GM12891 (cell line): ENCODE measurements at places on chromosomes 3 and 15.

- DNase-seq, result no peak
These were observed 22.6 kb downstream of the METTL6 start for GRCh38 chr3:15404767-15405166.

DNA sequence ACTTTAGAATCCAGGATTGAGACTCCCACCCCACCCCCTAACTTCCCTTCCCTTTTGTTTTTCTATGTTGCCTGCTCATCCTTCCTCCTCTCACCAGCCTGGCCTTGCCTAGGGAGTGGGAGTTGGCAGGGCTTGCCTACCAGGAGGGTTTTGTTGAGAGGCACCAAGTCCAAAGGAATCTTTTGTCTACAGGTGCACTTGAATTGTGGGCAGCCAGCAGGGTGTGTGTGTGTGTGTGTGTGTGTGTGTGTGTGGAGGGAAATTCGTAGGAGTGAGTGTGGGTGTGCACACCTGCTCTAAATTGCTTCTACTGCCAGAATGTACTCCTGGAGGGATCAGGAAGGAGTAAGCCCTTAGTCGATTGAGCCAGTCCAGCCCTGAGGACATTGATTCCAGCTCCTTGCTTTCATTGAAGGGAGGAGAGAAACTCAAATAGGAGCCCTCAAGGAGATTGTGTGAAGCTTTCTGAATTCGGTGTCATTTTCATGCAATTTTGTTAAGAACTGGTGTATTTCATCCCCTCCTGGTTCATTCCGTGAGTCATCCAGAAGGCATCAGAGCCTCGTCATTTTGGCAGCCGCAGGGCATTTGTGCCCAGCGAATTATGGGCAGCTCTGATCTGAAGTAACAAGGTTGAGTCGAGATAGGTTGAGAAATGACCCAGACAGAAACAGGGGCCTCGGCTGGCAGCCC is 112.1 kb downstream of the SLCO3A1 start:
- no peak for DNase-seq

DNA sequence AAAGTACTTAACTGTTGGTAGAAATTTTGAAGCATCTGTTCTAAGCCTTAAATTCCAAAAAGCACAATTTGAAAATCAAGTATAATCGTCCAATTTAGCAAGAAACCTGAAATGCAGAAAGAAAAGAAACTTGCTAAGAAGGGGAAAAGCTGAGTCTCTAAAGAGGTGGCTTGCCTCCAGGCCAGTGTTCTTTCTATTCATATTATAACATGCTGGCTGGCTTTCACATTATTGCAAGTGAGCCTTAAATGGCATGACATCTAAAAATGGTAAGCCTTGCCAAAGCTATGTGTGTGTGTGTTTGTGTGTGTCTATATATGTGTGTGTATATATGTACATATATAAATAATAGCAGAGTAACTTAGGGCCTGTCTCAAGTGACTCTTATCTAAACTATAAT is 89.5 kb downstream of the FGF12 start:
- no peak for DNase-seq

DNA sequence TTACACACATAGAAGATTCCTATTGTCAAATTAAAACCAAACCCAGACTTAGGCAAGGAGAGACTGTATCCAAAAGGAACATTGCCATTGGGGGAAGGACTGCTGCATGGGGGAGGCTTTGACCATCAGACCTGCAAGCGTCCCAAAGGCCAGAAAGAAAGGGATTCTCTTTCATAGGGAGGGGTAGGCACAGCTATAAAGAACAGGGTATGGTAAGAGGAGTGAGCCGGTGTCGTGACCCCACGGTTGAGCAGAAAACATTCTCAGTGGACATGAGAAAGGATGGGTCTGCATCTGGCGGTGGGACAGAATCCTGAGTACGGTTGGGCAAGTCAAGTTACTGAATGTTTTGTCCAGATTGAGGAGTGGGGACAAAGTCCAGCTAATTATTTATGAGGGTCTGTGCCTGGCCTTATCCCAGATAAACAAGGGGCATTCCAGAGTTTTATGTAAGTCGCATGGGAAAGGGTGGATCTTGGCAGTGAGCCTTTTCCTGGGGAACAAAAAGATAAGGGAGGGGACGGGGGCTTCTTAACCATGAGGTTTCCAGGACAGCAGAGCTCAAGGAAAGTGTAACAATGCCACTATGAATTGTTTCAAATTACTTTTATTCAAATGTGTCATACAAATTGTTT is 357.8 kb downstream of the OCA2 start:
- DNase-seq, result no peak

- DNase-seq, result no peak
These were observed 99.1 kb downstream of the LARS2 start for GRCh38 chr3:45487508-45487907.

GRCh38 chr3:168558728-168559411 is 463.1 kb upstream of the GOLIM4 start:
- DNase-seq, result no peak

DNA sequence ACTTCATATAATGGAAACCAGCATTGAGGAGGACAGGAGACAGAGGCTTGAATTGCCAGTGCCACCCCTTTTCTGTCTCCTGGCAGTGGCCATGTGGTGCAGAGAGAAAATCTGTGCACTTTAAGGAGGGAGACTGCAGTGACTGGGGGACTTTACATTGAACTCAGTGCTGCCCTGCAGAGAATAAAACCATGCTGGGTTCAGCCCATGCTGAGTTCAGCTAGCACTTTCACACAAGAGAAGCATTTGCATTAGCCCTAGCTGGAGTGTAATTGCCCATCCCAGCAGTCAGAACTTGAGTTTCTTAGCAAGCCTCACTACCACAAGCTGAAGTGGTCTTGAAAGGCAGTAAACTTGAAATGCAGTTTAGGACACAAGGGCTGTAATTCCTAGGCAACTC is 677.5 kb downstream of the ZPLD1 start:
- DNase-seq, result no peak

DNA sequence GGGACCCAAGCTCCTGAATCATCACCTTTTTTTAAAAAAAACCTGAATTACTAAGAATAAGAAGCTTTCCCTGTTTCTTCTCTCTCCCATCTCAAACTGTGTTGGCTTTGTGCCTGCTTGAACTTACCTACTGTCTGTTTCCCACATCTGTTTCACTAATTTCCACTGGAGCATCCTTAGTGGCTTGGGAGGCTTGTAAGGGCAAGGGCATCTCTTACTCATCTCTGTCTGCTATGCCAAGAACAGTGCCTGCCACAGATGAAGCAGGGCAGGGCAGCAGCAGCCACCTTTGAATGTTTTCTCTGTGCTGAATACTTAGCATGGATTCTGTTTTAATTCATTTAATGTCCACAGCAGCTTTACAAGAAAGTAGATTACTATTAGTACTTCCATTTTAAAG is 42.3 kb downstream of the SNRK start:
- DNase-seq, result no peak

DNA sequence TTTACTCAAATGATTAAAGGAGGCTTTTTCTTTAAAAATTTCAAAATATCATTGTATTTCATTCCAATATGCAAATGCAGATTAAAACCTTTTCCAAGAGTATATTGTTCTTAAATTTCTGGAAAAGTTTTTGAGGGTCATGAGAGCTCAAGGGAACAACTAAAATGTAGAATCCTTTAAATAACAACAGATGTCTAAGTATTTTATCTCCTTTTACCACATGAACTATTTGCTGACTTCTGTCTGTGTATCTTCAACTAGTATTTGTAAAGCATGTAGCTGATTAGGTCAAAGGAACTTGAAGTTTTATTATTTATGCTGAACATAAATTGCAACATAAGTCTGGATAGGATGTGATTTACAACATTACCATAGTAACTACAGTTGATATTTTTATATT is 402.6 kb downstream of the CNTN6 start:
- no peak for DNase-seq

GRCh38 chr15:48331796-48332641 is 790 bp downstream of the DUT start:
- DNase-seq, result peak; percentile 64

DNA sequence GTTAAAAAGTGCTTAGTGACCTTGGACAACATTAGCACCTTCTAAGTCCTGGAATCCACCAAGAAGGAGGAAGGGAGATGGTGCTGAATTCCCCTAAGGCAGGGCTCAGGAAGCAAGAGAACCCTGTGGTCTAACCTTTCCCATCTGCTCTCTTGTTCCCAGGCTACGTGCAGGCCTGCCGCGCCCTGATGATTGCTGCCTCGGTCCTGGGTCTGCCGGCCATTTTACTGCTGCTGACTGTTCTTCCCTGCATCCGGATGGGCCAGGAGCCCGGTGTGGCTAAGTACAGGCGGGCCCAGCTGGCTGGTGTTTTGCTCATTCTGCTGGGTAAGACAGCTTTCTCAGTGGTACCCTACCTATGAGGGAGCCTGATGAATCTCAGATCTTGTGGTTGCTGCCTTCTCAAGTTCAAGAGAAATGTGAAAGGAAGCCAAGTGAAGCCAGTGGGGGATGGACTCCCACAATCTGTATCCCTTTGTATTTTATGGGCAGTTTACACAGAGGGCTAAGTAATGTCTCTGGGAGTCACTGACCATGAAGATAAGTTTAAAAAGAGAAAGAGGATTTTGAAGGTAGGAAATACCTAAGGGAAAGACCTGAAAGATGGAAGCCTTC is 4.4 kb downstream of the CLDN11 start:
- no peak for DNase-seq

DNA sequence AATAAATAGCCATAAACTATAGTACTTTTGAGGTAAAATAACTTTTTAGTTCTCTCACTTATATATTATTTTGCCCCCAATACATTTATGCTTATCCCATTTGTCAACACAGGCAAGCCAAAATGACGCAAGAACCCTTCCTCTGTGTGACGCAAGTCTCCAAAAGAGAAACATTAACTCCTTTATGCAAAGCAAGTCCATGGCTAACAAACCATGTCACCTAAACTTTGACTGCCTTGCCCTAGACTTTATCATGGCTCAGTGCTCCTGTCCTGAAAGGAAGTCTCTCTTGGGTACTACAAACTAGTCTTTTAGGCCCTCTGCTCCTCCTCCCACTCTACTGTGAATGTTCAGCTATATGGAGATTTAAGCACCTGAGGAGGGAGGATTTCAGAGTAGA is 230.5 kb downstream of the UNC13C start:
- no peak for DNase-seq
